ENCODE measurements at places on chromosomes 12 and 14.
A peak's percentile ranks its signal among the peaks of the same experiment; 100 is the strongest.

DNA sequence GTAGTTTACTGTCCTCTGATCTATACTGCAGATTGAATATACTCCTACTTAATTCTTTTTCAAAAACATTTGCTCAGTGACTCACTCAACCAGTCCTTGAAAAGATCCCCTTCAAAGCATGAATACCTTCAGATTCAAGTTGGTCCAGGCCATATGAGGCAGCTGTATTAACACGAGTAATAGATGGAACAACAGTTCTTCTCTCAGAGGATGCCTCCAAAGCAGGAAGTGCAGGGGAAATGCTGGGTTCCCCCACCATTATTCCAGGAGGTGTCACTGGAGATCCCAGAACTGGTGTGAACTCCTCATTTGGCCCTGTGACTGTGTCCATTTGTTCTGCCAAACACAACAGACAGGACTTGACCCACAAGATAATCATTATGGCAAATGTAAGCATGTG is 20.6 kb downstream of the ARMH4 start:
- DNase-seq, result no peak

DNA sequence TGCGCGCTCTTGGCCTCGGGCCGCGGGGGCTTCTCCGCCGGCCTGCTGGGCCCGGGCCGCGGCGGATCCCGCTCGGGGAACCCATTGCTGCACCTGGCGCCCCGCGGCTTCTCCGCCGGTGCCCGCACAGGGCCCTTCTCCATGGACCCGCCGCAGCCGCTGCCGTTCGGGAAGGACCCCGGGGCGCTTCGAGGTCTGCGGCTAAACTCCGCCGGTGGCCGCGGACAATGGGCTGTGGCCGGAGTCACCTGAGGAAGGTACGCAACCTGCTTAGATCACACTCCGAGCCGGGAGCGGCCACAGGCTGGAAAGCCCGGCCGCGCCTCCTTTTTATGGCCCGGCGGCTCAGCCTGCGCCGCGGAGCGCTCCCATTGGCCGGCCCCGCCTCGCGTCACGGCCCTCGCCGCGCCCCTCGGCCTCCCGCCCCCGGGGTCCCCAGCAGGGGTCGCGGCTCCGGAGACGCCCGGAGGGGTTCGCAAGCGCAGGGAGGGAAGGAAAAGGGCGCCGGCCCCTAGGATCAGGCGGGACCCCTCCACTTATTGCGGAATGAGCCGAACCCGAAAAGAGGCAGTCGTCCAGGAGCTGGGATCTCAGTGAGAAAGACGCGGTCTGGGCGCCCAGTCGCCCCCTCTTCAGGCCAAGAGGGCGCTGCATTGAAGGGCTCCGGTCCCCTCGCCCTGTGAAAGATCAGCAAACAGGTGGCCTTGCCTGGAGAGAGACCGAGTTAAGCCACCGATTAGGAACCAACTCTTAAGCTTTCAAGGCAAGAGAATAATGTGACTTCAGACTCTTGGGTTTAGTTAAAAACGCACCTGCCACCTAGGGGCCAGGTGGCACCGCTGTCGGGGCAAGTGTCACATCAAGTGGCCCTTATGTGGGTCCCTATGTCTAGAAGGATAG is at the start of gene GCH1:
Gene GCH1, minus strand, starts transcription at position 306 of the 900 bp plus-strand sequence. Its CDS starts 163 bp downstream, at position 143.
- peak; percentile 84 for DNase-seq

DNA sequence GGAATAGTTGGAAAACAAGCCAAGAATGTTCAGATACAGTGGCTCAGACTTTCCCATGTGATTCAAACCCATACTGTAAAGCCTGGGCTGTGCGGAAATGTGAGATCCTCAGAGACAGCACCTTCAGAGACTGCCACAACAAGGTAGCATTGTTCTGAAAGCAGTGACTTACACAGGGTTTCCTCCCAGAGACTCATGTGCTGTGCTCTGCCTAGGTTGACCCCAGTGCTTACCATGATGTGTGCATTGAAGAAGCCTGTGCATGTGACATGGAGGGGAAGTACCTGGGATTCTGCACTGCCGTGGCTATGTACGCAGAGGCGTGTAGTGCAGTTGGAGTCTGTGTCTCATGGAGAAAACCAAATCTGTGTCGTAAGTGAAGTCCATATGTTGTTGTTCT is 219.4 kb downstream of the LRRK2 start:
- DNase-seq, result no peak

DNA sequence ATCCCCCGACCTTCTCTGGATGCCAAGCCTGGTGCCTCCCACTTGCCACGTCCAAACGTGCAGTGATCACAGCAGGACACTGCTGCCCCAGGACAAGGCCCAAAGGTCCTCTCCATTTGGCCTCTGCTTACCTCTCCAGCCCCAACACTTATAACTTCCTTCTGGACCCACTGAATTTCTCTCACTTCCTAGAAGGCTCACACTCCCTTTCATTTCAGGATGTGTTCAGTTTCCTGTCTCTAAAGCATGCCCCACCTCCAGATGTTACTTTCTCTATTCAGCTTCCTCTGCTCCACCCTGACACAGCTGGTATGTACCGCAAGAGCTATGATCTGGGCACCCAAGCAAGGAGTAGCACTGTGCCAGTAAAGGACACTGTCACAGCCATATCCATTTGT is 33.0 kb downstream of the CDKL1 start:
- DNase-seq, result peak; percentile 83

GRCh38 chr14:92906823-92907222 is 16.1 kb upstream of the CHGA start:
- no peak for DNase-seq

DNA sequence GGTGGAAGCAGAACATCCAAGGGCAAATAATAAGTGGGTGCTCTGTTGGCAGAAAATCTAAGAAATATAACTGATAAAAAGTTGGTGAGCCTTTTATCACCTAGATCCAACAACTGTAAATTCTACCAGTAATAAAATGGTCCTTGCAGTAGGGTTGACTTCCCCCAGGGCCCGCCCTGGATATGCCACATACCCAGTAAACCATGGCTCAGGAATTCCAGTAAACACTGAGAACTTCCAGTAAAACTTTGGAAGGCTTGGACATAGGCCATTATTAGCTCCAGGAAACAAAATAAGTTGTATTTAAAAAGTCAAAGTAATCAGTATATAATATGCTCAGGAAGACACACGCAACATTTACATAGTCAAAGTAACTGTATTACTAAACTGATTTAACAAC is 402.2 kb downstream of the BCAT1 start:
- DNase-seq, result no peak

- no peak for DNase-seq
Measured at GRCh38 chr12:1738446-1738845, 47.6 kb downstream of the ADIPOR2 start.

DNA sequence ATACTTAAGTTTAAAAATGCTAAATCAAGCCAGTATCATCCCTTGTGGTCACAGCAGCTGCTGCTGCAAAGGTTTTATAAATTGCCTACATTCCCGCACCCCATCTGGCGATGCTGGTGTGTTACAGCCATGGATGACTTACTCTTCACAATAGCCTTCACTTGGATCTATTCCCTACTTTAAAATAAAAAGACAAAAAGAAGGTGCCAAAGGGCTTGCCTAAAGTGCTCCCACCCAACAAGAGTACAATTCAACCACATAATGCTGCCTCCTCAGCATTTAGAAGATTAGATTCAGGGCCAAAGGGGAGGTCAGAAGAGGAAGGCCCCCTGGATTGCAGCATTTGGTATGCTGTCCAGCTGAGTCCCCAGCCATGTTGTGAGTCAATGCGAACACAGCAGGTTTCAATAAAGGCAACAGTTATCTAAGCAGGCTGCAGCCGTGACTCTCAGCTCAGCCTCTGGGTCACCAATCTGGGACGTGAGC is 176.1 kb downstream of the DAD1 start:
- no peak for DNase-seq

GRCh38 chr14:95274279-95274678 is 45.4 kb downstream of the CLMN start:
- no peak for DNase-seq

- DNase-seq, result no peak
Measured at GRCh38 chr12:124558313-124558712, 9.1 kb downstream of the NCOR2 start.

DNA sequence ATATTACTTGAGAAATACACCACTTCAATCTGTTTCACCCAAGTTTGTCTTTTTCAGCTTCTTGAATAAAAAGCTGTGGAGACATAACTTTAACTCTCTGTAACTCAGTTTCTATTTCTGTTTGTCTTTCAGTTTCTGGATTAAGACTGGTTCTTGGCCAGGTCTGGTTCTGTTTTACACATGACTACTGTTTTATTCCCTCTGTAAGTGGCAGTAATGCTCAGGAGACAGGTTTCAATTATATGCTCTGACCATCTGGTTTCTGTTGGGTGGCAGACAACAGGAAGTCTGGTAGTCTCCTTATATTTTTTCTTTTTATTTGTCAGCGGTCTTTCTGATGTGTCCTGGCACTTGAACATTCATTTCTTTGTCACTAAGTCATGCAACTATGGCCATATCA is 102.9 kb downstream of the RPS29 start:
- DNase-seq, result no peak

DNA sequence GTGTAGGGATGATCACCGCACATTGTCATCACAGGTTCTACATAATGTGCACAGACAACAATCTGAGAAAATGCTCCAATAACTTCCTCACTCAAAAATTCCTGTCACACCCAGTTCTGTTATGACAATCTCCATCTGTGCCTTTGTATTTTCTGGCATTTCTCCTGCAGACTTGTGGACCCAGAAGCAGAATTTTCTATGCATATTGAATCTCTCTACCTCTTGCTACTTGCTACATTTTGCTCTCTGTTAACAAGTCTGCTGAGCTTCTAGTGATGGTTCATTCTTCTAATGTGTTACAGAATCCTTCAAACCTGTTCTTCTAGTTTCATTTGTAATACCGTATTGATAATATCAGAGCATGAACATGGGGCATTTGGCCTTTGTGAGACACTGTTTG is 127.8 kb upstream of the PTPRQ start:
- DNase-seq, result no peak

- DNase-seq, result no peak
Measured at GRCh38 chr12:3727877-3728632, 24.9 kb downstream of the CRACR2A start.

GRCh38 chr14:93744176-93744575 is 44.1 kb downstream of the PRIMA1 start:
- DNase-seq, result no peak

- DNase-seq, result no peak
Measured at GRCh38 chr12:115232455-115233156, 548.6 kb upstream of the TBX3 start.

Measured in naive B cell (primary cell).